ENCODE measurements at places on chromosomes 12 and 14.

DNA sequence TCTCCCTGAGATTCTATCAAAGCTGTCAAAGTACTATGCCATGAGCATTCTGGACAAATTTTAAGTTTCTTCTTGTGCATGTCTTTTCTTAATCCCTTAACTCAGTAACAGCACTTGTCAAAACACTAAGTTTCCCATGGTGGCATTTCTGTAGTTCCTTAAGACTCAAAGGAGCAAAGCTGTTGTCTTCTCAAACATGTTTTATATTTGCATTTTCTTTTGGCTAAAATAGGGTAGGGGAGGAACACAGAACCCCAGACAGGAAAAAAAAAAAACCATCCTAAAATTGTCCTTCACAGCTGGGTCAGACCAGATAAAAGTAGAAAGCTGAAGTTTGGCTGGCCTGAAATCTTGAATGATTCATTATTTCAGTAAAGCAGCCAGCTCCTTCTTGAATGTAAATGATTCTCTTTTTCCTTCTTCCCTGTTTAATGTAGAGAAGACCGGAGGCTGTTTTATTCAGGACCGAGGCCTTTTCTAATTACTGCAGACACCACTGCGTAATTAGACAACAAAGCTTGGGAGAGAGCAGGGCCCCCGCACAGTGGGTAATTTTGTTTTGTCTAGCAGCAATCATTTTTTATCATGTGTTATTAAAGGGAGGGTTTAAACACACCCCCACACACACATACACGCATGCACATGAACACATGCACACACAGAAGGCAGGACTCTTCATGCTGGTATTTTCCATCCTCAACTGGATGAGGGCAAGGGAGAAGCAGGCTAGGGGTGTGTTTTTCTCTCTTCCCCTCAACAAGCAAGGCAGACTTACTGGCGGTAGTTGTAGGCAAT lies 51.0 kb downstream of the PAH start:
- DNase-seq = no peak

GRCh38 chr12:125092872-125093680 lies 27.8 kb downstream of the AACS start:
- no peak for DNase-seq

DNA sequence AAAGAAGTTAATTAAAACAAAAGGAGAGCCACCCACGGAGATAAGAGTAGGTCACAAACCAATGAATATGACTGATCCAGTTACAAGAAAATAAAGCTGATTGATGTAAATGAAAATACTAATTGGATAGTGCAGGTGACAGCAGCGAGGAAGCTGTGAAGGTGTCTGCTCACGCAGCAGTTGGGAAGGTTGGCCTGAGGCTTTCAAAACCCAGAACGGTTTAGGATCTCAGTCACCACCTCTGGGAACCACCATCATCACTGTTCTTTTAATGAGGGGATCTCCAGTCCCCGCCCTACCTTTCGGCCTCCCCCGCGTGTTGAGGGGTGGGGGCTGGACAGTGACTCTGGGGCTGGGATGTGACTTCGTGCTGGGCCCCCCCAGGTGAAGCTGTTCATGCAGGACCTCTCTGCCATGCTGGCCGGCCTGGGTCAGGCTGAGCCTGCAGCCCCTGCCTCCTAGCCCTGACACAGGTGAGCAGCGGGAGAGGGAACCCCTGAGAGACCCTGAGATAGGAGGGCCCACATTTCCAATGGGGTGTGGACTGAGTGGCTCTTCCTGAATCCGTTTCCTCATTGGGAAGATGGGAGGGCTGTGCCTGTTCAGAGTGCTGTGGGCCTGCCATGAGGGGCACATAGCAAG lies 7.8 kb downstream of the CFAP73 start:
- no peak for DNase-seq

DNA sequence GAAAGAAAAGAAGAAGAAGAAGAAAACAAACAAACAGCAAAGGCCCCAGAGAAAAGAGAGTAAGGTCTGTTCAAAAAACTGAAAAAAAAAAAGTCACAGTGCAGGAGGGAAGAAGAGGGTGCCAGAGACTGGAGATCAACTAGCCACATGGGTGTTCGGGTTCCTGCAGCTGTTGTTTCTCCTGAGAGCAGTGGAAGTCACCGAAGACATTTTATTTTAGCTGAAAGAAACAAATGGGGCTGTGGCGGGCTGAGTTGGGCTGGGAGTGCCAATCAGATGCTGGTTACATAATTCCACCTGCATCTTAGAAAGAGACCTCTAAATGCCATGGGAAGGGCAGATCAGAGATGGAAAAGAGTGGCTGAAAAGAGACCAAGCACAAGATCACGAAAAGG lies 33.9 kb downstream of the ACTN1 start:
- no peak for DNase-seq

GRCh38 chr12:78698747-78699146 lies 165.8 kb upstream of the SYT1 start:
- no peak for DNase-seq

DNA sequence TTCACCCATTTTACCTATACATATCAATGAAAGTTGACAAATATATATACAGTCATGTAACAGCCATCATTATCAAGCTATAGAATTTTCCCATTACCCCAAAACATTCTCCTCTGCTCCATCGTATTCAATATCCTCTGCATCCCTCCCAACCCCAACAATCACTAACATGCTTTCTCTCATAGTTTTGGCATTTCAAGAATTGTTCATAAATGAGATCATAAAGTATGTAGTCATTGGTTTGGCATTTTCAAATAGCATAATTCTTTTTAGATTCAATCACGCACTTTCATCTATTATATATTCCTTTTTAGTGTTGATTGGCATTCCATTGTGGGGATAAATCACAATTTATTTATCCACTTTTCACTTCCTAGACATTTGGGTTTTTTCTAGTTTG lies 866.0 kb upstream of the TMEM132C start:
- peak; percentile 53 for DNase-seq

- DNase-seq = no peak
Measured at GRCh38 chr14:104388011-104388521, 191.5 kb upstream of the C14orf180 start.

GRCh38 chr12:68458866-68459265 lies 126.7 kb upstream of the MDM1 start:
- DNase-seq = no peak

DNA sequence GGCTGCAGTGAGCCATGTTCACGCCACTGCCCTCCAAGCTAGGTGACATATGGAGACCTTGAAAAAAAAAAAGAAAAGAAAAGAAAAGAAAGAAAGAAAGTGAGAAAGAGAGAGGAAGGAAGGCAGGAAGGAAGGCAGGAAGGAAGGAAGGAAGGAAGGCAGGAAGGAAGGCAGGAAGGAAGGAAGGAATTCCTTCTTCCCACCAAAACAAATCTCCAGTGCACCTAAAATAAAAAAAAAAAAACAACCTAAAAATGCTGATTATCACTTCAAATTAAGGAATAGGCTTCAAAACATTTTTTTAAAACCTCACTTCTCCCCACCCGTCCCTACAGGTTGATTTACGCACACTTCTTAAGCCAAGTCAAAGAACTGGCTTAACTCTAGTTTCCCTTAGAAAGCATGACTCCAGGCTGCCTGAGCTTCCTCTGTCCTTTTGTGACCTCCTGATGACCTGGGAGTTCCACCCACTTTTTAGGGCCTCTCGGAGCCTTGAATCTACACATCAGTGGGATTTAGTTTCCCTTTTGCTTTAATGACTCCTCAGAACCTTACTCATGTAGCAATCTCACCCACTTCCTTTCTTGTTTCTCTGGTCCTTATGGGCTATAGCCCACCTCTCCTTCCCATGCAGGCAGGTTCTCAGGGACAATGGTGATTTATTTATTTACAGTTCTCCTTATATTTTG lies 18.6 kb downstream of the DUSP6 start:
- DNase-seq = no peak

DNA sequence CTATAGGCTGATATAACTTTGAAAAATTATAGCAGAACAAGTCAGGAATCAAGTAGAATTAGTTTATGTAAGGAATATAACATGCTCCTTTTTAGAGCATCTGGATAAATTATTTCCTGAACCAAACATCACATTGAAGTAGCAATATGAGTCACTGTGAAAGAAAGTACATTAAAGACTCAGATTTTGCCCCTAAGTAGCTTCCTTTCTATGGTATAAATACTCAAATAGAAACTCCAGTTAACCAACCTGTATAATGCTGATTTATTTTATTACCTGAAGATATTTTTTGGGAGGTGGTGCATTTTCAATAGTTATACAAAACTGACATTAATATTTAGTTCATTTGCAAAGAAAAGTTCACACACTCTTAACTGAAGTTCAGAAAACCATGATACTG lies 312.1 kb downstream of the ITPR2 start:
- DNase-seq = no peak
